ENCODE measurements at places on chromosomes 11 and 22.
A peak's percentile ranks its signal among the peaks of the same experiment; 100 is the strongest.

DNA sequence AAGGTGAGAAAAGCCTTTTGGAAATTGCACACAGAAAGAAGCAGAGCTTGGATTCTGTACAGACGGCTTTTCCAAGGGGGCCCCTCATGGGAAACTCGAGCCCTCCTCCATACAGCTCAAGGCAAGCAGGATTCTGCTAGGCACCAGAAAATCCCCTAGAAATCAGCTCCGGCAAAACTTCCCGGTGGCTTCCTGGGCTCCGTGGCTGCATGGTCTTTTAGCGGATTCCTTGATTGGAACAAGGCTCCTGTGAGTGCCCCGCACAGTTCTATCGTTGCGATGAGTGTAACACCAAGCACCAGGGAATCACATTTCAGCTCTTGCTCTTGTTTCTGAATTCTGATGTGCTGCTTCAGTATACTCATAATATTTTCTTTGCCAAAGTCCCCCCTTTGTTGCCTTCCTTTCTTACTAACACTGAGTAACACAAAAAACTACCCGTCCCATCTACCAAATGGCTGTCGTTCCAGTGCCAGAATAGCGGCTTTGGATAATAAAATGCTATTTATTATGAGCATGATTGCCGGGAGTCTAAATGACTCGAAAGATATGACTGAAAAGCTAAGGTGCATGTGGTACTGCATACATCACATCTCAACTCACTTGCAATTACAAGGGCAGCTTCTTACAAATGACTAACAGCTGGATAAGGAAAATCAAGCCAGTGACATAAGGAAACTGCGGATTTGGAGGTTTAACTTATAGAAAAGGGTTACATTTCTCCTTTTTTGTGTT is 494.1 kb downstream of the DLG2 start:
- no peak for DNase-seq

DNA sequence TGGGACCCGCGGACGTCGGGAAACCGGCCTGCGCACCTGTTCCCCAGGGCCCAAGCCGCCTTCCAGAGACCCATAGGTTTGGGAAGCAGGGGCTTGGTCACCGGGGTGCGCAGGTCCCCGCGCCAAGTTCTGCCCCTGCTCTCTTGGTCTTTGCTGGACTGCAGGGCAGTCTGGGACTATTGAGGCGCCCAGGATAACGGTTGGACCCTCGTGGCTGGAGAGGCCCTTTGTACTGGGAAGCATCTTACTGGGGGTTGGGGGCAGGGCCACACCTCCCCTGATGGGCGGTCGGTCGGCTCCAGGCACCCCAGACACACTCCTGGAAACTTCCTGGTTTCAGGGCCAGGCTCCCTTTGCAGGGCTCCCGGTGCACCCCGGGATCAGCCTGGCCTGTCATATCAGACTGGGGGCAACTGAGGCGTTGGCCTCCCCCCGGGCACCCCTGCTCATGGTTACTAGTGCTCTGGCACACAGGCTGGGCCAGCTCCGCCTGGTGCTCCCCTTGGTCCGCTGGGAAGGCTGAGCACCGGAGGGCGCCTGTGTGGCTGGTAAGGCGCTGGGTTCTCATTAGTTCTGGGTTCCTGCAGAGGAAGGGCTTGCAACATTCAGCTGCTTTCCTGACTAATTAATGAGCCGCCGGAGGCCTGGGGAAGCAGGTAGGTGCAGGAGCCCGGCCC is 1250.5 kb downstream of the BRD1 start:
- no peak for DNase-seq

- no peak for DNase-seq
Measured at GRCh38 chr11:64976651-64977050, 4.7 kb upstream of the MAJIN start.

- DNase-seq = no peak
Measured at GRCh38 chr11:92154110-92154509, 70.5 kb upstream of the FAT3 start.

DNA sequence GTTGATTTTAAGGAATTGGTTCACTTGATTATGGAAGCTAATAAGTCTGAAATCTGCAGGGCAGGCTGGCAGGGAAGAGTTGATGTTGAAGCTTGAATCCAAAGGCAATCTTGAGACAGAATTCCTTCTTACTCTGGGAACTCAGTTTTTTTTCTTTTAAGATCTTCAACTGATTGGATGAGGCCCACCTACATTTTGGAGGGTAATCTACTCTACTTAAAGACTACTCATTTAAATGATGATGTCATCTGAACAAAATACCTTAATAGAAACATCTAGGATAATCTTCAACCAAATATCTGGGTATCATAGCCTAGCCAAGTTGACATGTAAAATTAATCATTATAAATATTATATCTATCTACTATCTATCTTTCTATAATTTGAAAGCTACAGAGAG is 163.2 kb downstream of the PGR start:
- no peak for DNase-seq

DNA sequence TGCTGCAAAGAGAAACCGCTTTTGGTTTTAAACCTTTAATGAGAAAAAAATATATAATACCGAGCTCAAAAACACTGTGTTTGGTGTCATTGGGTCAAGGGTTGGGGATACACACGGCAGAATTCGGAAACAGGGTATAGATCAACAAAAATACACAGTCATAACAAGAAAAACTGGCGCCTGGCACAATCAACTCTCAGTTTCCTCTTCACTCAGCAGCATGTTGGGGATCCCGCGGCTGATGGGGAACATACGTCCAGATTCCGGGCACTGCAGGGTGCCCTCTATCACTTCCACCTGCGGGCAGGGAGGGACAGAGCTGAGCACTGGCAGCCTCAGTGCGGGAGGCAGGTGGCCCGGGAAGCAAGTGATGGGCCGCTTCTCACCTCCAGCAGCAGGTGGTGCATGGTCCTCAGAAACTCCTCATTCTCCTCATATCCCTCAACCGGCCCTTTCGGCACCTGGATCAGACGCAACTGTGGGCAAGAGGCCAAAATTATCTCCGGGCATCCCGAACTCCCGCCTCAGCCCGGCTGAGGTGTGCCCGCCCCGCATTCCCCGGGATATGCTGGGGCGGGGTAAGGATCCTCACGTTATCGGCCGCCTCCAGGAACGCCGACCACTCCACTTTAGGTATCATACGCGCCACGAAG is 561 bp downstream of the TRMT112 start:
- DNase-seq = no peak

DNA sequence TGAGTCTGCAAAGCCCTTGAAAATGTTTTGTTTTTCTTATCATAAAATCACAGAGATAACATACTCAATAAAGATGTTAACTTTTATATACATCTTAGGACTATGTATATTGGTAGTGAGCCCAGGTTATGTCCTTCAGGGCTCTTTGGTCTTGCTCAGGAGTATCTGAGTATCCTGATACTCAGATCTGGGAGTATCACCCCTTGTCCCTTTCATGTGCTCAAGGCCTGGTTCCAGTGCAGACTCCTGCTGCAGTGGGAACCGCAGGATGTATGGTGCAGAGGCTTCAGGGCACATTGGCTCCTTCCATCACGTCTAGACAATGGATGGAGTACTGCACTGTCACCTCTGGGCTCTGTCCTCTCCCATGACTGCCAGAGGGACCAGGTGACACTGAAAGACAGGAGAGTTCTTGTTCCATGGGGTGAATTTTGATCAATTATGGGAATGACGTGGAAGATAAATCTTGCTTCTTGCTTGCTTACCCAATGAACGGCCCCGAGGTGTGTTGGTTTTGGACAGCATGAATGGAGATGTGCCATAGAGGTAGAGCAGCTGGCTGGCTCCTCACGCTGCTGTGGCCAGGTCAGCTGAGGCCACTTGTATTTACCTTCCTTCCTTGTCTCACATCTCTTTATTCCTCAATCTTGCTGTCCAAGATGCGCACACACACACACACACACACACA is 215.5 kb downstream of the ARHGAP42 start:
- no peak for DNase-seq

DNA sequence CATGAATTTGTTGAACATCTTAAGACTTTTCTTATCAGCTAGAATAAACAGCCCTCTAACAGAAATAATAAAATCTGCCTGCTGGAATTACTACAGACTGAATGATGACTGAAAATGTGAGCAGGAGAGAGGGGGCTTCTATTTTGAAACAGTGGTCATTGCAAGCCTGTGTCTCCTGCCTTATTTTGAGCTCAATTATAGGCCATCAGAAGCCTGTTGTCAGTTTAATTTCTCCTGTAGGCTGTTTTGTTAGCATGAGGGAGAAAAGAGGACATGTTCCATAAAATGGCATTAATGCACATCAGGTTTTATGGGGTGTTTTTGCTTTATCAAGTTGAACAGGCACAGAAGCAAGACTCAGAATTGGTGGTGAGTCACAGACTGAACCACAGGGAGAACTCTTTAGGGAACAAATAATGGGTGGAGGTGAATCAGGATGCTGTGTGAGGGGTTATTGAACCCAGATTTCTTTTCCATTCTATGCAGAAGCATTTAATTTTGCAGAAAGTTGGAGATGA is 129.1 kb downstream of the PARVA start:
- peak; percentile 57 for DNase-seq

DNA sequence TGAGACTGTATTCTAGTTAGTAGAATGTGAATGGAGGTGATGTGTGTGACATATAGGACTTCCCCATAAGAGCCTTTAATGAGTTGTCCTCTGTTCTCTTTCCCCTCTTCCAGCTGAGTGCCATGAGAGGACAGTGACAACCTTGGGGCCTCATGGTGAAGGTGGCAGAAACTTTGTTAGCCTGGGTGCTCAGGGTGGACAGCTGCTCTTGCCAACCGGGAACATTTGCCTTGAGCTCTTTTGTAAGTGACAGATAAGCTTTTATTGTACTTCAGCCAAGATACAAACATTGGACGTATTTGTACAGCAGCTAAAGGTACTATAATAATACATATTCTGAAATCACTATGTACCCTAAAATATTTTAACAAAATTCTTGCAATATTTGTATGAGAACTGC is 33.0 kb upstream of the PLET1 start:
- DNase-seq = no peak

GRCh38 chr11:92295175-92296137 is 70.8 kb downstream of the FAT3 start:
- DNase-seq = no peak

- DNase-seq = no peak
Measured at GRCh38 chr22:23104187-23104971, 34.1 kb downstream of the GNAZ start.

GRCh38 chr11:85752201-85752889 is 58.6 kb downstream of the SYTL2 start:
- no peak for DNase-seq

Data from AG09309 (cell line).